ENCODE measurements at places on chromosomes 1 and 21.

DNA sequence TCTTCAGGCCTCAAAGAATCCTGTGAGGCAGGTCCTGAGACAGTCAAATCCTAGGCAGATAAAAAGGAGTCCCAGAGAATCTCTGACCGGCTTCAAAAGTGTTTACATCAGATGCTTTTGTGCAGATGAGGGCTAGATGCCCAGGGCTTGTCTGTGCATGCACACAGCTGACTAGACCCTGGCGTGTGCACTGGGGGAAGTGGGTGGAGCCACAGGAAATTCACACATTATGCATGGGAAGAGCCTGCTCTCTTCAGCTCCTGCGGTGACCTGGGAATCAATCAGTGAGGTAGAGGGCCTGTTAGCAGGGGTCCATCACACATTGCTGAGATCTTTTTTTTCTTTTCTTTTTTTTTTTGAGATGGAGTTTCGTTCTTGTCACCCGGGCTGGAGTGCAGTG is 36.6 kb upstream of the NHLH2 start:
- no peak for ATAC-seq

DNA sequence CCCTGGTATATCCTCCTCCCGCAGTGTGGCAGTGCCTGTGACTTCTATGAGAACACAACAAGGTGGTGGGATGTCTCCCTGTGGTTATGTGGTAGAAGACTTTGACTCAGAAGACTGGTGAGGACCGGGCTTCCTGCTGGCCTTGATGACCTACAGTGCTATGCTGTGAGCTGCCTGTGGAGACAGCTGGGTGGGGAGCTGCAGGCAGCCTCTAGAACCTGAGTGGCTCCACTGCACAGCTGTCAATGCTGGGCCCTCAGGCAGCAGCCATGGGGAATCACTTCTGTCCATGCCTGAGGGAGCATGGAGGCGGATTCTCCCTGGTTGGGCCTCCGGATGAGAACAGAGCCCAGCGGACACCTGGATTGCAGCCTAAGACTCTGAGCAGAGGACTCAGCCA is 14.9 kb downstream of the SLC1A7 start:
- no peak for ATAC-seq

DNA sequence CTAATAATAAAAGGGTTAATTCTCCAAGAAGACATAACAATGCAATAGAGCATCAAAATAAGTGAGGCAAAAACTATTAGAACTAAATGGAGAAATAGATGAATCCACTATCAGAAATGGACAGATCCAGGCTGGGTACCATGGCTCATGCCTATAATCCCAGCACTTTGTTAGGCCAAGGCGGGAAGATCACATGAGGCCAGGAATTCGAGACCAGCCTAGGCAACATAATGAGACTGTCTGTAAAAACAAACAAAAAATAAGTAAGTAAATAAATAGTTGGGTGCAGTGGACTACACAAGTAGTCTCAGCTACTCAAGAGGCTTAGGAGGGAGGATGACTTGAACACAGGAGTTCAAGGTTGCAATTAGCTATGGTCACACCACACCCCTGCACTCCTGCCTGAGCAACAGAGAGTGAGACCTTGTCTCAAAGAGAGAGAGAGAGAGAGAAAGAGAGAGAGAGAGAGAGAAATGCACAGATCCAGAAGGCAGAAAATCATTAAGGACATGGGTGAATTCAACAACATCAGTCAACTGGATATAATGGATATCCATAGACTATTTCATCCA is 12.3 kb downstream of the FRRS1 start:
- ATAC-seq = no peak

- peak; percentile 34 for ATAC-seq
Observed at GRCh38 chr21:31184459-31184858, 146.2 kb upstream of the KRTAP19-8 start.

- no peak for ATAC-seq
Observed at GRCh38 chr1:247054992-247055415, 23.6 kb downstream of the ZNF670 start.

GRCh38 chr21:30434033-30434631 is 4.1 kb downstream of the KRTAP13-4 start:
- no peak for ATAC-seq

DNA sequence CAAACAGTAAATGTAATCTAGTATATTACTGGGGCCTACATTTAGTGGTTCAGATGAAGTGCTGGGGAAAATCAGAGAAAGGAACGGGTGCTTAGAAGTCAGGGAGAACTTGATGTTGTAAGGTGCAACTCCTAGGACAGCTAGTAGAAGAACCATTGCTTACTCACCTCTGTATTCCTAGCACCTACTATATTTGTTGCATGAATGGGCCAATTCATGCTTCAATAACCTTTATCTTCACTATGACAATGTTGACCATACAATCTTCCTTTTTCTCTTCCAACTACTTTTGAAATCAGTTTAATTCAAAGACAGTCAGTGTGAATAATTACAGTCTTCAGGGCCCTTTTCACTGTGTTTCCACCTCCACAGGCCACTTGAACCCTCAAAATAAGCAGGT is 125.0 kb upstream of the DMRTA2 start:
- no peak for ATAC-seq

DNA sequence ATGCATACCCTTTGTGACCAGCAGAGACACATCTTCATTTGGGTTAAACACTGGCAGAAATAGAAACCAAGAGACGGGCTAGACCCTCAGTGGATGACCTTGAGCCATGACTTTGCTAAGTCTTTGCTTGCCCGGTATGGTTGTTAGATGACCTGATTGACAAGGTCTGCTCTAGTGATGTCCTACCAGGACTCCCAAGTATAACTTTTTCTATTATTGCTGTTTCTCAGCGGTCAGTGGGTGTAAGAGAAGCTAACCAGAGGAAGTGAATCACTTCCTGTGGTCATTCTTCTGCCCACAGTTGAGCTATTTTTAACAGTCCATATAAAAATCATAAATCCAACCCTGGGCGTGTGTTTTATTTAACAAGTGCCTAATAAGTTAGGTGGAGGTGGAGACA is 126.2 kb upstream of the ETS2 start:
- no peak for ATAC-seq
